Progenitor cell of endocrine pancreas (in vitro differentiated cells): ENCODE measurements at places on chromosomes 1 and 21. TPM values are rescaled to one million over a fixed set of nuclear protein-coding genes. Genes with fewer than 3 reads are reported as not detected.

CRYAA gene
- not detected in 2 replicates for total RNA-seq

S100A14 gene
- 1.4 and 2.8 TPM in 2 replicates for total RNA-seq

DNA sequence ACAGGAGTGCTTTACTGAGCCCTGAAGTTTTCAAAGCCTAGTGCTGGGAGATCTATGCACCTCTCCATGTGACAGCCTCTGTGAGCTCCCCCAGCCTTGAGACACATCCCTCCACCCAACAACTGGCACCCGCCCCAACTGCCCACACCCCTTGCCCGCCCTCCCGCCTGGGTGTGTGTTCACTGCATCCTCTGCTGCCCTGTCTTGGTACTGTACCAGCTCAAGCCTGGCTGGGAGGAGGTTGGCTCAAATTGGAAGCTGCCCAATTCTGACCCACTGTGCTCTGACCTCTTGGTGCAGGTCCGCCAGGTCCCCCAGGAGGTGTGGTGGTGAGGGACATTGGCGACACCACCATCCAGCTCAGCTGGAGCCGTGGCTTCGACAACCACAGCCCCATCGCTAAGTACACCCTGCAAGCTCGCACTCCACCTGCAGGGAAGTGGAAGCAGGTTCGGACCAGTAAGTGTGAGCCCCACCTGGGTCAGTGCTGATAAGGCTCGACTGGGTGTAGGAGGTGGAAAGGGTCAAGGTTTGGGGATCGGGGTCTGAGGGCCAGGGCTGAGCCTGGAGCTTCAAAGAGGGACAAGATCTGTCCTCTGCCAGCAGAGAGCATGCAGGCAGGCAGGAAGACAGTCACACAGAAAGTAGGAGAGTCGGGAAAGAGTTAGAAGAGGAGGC lies 18.0 kb downstream of the TMEM81 start:
- no peak for DNase-seq

- DNase-seq, result no peak
Observed at GRCh38 chr1:53339736-53340635, 12.1 kb upstream of the LRP8 start.

KCNAB2 gene
- 5.8 and 6.9 TPM in 2 replicates for total RNA-seq

- DNase-seq, result no peak
Observed at GRCh38 chr21:32645261-32646182, 33.3 kb upstream of the CFAP298 start.

RCSD1 gene
- 0.22 and 0.38 TPM in 2 replicates for total RNA-seq

- DNase-seq, result no peak
Observed at GRCh38 chr1:184691719-184692324, 62.8 kb downstream of the EDEM3 start.

PTGS2 gene
- total RNA-seq, result 0.38 TPM in 1 of 2 replicates, not detected in the other

SELP gene
- not detected in 2 replicates for total RNA-seq

- no peak for DNase-seq
Observed at GRCh38 chr1:10146391-10146790, 64.0 kb upstream of the KIF1B start.

DNA sequence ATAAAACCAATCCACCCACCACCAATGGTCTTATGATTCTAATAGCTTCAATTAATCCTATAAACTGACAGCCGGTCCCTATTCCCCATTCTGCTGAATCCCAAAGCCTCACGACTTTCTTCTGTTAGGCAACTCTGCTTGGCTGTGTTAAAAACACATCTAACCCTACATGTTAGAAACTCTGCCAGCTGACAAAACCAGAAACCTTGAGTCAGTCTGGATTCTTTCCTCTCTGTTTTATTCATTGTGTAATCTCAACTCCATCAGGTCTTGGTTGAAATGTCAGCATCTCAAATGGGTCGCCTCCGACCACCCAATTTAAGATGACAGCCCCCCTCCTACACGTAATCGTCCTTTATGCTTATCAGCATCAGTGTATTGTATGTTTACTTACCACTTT lies 312.1 kb downstream of the DISC1 start:
- DNase-seq, result no peak

DNA sequence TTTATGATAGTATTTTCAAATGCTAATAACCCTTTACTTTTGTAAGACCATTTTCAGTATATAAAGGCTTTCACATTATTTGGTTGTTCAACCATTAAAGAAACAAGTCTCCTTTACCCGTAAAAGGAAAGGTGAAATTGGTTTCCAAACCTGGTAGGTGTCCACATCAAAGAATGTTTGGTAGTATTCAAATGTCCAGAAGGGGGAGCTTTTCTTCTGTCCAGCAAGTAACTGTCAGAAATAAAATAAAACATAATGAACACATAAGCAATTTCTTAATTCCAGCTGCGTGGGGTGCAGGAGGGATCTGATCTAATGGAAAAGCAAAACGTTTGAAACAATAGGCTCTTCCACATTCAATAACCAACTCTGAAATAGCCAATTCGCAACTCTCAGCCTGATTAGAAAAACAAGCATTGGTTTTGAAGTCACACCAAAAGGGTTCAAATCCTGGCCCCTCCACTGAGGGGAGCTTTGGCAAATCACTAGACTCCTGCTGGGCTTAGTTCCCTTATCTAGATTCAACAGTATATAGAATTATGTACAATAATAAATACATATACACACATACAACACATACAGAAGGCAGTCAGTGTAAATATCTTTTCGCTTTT lies 11.0 kb downstream of the YIPF1 start:
- no peak for DNase-seq

GRCh38 chr1:67691712-67692111 lies 6.7 kb downstream of the GADD45A start:
- no peak for DNase-seq

DNA sequence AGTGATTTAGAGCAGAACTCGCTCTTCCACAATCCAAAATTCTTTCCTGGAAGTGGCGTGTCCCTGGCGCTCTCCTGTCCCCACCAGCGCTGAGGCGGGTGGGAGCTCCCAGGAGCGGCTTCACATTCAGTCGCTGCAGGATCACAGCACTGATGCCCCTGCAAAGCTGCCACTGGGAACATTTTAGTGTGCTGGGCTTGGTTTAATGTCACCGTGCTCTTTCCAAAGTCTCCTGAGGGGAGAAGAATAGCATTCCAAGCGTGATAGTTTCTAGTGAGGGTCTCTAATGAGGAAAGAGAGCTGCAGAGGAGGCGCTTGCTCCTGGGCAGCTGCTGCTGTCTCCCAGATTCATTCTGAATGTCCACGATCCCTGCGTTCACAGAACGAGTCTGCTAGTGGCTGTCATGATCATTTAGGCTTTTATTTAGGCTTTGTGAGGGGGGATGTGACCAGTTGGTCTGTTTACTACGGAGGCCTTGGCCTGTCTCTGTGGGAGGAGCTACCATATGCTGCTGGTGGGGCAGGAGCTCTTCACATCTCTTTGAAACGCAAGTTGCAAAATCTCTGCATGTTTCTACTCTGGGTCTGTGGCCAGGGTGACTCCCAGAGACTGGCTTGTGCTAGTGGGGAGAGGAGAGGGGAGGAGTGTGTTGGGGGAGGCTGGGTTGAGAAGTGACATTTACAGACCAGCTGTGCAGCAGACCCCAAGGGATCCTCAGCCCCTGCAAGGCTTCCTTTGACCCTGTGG lies 23.4 kb downstream of the OLFML3 start:
- no peak for DNase-seq
